ENCODE measurements at places on chromosomes 7 and 10. TPM values are rescaled to one million over a fixed set of nuclear protein-coding genes. Genes with fewer than 3 reads are reported as not detected.

DNA sequence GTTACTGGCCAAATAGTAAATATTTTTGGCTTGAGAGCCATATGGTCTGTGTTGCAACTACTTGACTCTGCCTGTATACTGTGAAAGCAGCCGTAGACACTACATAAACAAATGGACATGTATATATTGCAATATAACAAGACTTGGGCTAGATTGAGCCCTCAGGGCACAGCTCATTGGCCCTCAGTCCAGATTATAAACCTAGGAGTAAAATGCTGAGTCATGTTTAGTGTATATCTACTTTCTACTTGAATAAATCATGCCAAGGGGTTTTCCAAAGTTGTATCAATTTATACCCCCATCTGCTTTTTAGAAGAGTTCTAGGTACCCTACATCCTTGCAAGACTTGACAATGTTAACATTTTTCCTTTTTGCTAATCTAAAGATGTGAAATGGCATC is 27.4 kb upstream of the POU6F2 start:
- DNase-seq = no peak

The EGR2 gene
- 1.2 TPM for total RNA-seq

GRCh38 chr7:15228831-15229230 is 326.3 kb upstream of the DGKB start:
- DNase-seq = no peak

- no peak for DNase-seq
These were observed 1.5 kb downstream of the DOCK4 start for GRCh38 chr7:112204499-112205342.

DNA sequence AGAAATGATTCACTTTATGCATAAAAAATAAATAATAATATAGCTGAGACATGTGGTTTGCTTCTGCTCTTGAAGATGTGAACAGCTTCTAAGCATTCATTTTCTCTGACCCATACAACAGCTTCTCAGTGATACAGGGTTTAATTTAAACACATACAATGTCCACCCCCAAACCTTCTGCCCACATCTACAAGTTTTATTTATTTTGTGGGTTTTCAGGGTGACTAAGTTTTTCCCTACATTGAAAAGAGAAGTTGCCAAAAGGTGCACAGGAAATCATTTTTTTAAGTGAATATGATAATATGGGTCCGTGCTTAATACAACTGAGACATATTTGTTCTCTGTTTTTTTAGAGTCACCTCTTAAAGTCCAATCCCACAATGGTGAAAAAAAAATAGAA is 17.2 kb downstream of the INHBA start:
- no peak for DNase-seq

The SPDYE2B gene
- not detected for total RNA-seq

The HECW1 gene
- total RNA-seq = 0.15 TPM
